T-cell (primary cell): ENCODE measurements at places on chromosomes 12 and 14.

GRCh38 chr12:129687731-129688130 lies 216.1 kb downstream of the TMEM132D start:
- H3K27ac ChIP-seq, result no peak overlapping the region
- no peaks in the 10 kb centered on the region for H3K36me3 ChIP-seq
- DNase-seq, result no peak
- H3K4me1 ChIP-seq, result no peaks in the 10 kb centered on the region
- H3K27me3 ChIP-seq, result no peaks in the 10 kb centered on the region

DNA sequence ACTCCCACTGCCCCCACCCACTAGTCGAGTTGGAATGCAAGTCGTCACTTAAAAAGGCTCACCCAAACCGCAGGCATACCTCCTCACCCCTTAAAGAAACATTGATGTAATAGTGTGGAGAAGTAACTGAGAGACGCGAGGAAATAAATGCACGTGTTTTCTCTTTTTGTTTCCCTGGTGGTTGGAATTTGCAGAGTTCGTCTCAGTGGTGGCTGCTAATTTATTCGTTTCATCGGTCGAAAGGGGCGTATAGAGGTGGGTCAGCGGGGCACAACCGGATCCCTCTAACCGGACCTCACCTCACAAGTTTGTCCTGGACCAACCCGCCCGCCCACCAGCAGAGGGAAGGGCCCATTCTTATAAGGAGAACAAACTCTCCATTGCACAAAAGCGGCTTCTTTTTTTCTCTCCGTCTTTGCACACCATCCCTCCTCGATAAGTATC lies 5.0 kb upstream of the NPAS3 start:
- no peak overlapping the region for H3K4me3 ChIP-seq
- peaks cover 13% of the 10 kb centered on the region for H3K4me1 ChIP-seq
- H3K27ac ChIP-seq, result no peak overlapping the region
- H3K27me3 ChIP-seq, result peaks cover 51% of the 10 kb centered on the region
- no peaks in the 10 kb centered on the region for H3K36me3 ChIP-seq
- no peak for DNase-seq

DNA sequence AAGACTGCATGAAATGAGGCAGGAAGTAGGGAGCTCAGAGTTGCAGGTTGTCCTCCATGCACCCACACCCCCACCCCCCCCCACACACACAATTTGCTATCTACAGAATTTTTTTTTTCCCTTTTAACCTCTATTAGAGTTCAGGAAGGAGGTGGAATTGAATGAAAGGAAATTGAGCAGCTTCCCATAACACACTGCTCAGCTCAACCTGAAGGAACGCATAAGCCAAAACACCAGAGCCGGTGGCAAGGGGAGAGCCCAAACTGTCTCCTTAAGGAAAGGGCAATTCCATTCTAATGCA lies 74.1 kb downstream of the NUAK1 start:
- no peaks in the 10 kb centered on the region for H3K4me1 ChIP-seq
- H3K36me3 ChIP-seq, result no peaks in the 10 kb centered on the region
- no peak for DNase-seq
- no peak overlapping the region for H3K4me3 ChIP-seq
- peaks cover 7% of the 10 kb centered on the region for H3K27me3 ChIP-seq

DNA sequence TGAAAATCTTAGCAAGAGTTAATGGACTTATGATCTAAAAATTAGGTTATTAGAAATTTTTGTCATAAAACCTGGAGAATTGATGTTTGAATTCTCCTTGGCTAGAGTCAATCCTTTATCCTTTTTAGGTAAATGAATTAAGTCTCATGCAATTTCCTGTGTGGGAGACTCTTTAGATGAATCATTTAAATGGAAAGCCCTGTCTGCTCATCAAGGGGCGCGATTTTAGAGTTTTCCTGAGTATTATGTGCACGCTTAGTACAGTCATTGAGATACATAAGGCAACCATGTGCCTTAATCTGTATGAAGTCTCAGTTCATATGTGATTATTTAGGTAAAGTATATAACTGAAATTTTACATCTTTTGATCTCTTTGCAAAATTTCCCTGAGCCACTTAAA lies 974.7 kb downstream of the NRXN3 start:
- H3K27me3 ChIP-seq, result no peaks in the 10 kb centered on the region
- H3K27ac ChIP-seq, result no peak overlapping the region
- no peaks in the 10 kb centered on the region for H3K36me3 ChIP-seq
- H3K4me3 ChIP-seq, result no peak overlapping the region
- DNase-seq, result no peak

- no peak overlapping the region for H3K4me3 ChIP-seq
- no peaks in the 10 kb centered on the region for H3K4me1 ChIP-seq
- H3K27me3 ChIP-seq, result no peaks in the 10 kb centered on the region
- H3K36me3 ChIP-seq, result no peaks in the 10 kb centered on the region
- DNase-seq, result no peak
Observed at GRCh38 chr12:63294327-63294632, 143.3 kb upstream of the AVPR1A start.

DNA sequence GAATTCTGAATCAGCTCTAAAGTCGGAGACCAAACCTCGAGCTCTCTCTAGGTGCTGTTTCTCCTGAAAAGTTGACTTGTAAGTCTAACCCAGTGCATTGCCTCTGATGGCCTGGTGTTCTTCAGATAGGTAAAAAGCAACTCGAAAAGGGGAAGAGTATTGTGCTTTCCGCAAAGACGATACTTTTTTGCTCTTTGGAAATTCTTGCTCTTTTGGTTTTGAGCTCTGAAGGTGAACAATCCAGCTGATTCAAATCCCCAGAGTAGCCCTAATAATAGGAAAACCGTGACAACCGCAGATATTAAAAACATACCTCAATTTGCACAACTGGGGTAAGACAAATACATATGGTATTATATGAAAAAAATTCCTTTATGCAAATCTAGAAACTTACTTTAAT lies 447.4 kb downstream of the RAD51B start:
- H3K4me3 ChIP-seq, result no peak overlapping the region
- H3K4me1 ChIP-seq, result peaks cover 59% of the 10 kb centered on the region
- H3K36me3 ChIP-seq, result no peaks in the 10 kb centered on the region
- no peak overlapping the region for H3K27ac ChIP-seq
- no peak for DNase-seq
